ENCODE measurements at places on chromosomes 2 and 18.

DNA sequence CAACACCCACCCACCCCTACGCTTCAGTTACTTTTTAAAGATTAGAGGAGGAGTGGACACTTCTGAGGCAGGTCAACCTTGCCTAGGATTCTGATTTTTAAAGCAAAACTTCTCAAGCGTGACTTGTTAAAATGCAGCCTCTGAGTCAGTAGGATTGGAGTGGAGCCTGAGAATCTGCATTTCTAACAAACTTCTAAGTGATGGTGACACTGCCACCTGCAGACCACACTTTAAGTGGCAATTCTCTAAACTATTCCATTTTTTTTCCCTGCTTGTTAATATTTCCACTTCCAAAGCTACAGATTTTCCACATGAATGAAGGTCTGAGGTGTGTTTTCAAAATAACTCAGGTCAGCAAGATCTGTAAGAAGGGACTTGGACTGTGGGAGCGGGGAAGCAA is 171.1 kb upstream of the CCDC150 start:
- no peak for DNase-seq

- no peak for DNase-seq
Observed at GRCh38 chr2:232524771-232525170, 1.2 kb upstream of the CHRND start.

DNA sequence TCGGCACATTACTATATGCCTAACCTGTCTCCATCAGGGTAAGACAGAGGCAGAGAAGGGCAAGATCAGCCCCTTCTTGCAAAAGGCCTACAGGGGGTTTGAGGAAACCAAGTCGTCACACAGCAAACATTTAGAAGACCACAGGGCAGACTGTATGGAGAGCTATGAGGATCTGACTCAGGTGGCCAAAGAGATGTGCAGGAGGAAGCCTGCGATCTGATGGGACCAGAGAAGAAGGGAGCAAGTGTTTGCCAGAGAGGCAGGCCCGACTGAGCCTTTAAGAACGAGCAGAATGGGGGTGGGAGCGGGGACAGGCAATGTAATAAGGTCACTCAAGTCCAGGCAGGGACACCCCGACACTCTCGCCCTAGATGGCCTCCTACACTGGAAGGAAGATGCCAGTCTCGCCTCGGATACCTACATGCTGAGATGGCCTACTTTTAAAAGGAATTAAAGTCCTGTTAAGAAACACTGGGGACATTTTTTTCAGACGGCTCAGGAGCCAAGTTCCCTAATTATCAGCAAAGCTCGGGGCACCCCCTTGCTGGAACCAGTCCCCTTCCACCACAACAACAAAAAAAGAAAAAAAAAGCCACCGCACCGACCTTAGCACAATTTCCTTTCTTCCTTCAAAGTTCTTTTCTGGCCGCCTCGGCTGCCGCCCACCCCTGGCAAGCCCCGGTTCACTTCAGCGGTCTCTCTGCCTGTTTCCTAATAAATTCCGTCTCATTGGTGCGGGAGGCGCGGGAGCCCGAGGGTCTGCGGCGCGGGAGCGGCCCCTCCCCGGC is 1.5 kb downstream of the SFXN5 start:
- DNase-seq = no peak

DNA sequence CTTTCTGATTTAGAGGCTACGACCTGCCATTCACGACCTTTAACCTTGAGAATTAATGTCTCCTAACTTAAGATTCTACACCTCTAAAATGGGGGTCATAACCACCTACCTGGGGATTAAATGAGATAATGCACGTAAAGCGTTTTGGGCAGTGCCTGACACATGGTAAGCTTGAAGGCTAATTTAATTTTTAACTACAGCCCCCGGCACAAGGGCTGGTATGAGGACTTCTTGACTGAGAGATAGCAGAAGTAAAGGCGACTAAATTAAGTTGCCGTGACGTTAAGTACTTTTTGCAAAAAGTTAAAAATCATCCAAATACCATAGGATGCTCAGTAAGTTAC is 549 bp downstream of the MRPL35 start:
- DNase-seq = no peak

DNA sequence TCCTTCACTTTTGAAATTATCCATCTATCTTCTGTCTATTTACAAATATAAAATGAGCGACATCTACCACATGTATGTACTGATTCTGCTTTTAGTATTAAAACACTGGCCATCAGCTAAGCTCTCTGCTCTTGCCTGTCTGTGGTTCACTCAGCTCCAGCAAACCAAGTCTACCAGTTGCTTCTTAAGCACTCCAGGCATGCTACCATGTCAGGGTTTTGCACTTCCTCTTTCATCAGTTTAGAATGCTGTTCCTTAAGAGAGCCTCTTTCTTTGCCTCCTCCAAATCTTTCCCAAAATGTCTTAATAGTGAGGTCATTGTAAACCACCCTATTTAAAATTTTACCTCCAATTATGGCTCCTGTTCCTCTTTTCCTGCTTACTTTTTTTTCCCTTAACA is 59.5 kb downstream of the SCN3A start:
- DNase-seq = no peak
